ENCODE measurements at places on chromosomes 2 and 18.

- no peaks in the 10 kb centered on the region for H3K4me1 ChIP-seq
- no peak overlapping the region for H3K4me3 ChIP-seq
- no peaks in the 10 kb centered on the region for H3K27me3 ChIP-seq
- DNase-seq, result no peak
Observed at GRCh38 chr2:73914667-73915066, 12.0 kb upstream of the DGUOK start.

- H3K4me3 ChIP-seq, result no peak overlapping the region
- H3K4me1 ChIP-seq, result no peaks in the 10 kb centered on the region
- no peaks in the 10 kb centered on the region for H3K36me3 ChIP-seq
- H3K27me3 ChIP-seq, result peaks cover 10% of the 10 kb centered on the region
- peak; percentile 32 for DNase-seq
- H3K27ac ChIP-seq, result no peak overlapping the region
Observed at GRCh38 chr18:47036298-47036874, 965 bp upstream of the ELOA2 start.

GRCh38 chr2:6574121-6574520 lies 291.6 kb downstream of the CMPK2 start:
- no peaks in the 10 kb centered on the region for H3K27me3 ChIP-seq
- no peak overlapping the region for H3K27ac ChIP-seq
- DNase-seq, result no peak
- H3K4me3 ChIP-seq, result no peak overlapping the region

GRCh38 chr2:45726188-45726587 lies 74.7 kb downstream of the PRKCE start:
- DNase-seq, result no peak
- no peak overlapping the region for H3K27ac ChIP-seq
- no peak overlapping the region for H3K4me3 ChIP-seq
- H3K27me3 ChIP-seq, result no peaks in the 10 kb centered on the region
- H3K36me3 ChIP-seq, result no peaks in the 10 kb centered on the region

DNA sequence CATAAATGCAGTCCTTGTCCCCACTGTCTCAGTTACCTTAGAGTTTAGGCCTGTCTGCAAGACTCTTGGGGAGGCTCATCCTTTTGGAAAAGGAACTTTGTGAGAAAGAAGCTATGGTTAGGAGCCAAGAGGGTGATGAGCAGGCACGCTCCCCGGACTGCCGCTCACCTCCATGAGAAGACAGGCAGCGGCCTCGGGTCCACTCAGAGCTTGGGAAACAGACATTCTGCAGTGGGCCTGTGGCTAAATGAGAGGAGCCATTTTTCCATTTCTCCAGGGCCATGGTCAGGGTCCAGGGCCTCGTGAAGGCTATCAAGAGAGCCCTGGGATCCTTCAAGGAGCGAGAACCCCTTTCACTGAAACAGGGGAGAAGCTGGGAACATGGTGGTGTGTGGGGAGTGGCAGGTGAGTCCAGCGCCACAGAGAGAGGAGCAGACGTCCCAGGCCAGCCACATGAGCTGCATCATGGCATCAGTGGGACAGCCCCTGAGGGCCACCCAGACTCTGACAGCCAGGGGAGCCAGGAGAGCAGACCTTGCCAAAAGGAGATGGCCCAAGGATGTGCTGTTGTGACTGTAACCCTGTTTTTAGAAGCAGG lies 4.0 kb upstream of the TEX51 start:
- H3K27ac ChIP-seq, result no peak overlapping the region
- H3K4me3 ChIP-seq, result no peak overlapping the region
- DNase-seq, result no peak

DNA sequence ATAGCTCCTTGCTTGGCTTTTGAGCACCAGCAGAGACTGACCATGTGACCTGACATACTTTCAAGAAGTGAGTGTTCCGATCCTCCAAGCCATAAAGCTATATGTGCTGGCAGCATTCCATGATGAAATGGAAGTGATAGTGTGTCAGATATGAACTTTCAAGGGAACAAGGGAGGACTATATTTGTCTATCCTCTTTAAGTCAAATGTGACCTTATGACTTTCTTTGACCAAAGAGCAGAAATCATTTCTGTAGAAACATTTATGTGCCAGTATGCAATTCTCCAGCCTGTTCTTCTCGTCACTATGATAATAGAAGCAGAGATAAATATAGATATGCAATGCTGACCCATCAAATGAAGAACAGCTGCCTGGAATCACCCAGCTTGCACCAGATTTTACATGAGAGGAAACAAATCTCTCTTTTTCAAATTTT lies 14.4 kb downstream of the HYCC2 start:
- H3K27ac ChIP-seq, result no peak overlapping the region
- H3K4me3 ChIP-seq, result no peak overlapping the region
- peaks cover 22% of the 10 kb centered on the region for H3K4me1 ChIP-seq
- H3K27me3 ChIP-seq, result no peaks in the 10 kb centered on the region
- peaks cover 15% of the 10 kb centered on the region for H3K36me3 ChIP-seq
- DNase-seq, result no peak

DNA sequence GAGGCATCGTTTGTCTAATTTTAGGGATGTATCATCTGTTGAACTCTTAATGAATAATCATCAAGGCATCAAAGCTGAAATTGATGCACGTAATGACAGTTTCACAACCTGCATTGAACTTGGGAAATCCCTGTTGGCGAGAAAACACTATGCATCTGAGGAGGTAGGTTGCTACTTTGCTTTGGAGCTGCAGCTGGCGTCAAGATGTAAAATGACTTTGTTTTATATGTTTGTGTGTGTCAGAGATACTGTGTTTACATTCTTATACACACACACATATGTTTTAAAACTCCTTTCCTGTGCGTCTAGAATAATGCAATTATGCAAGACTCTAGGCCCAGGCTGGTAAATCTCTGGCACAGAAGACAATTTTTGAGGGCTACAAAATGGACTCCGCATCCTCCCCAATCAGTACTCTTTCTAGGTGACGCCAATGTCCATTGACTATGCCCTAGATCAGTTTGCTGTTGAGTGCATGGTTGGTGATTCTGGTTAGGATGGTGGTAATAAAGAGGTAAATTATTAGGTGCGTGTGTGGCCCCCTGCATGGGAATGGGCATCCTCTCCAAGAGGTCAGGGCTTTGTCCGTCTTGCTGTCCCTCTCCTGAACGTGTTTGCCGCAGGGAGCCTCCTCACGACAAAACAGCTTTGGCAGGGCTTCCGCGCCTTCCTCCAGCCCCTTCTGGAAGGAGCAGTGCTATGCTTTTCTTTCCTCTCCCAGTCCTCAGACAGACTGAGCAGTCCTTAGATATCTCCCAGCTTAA lies 68.2 kb upstream of the EML6 start:
- H3K4me1 ChIP-seq, result peaks cover 13% of the 10 kb centered on the region
- no peak overlapping the region for H3K4me3 ChIP-seq
- H3K27ac ChIP-seq, result no peak overlapping the region
- no peak for DNase-seq
- H3K27me3 ChIP-seq, result no peaks in the 10 kb centered on the region

DNA sequence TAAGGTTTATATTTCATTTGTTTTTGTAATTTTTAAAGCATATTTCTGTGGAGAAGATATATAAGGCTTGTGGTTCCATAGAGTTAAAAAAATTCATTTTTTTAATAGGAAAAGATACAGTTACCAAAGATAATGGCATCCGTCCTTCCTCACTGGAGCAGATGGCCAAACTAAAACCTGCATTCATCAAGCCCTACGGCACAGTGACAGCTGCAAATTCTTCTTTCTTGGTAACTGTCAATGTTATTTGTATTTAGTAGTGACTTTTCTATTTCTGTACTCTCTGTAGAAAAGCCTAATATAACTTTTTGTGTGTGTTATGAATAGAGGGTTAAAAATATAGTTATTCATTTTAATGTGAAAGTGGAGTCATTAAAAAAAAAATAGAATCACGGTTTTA lies 35.1 kb downstream of the HADHB start:
- H3K4me1 ChIP-seq, result peaks cover 25% of the 10 kb centered on the region
- H3K4me3 ChIP-seq, result no peak overlapping the region
- H3K36me3 ChIP-seq, result peaks cover 50% of the 10 kb centered on the region
- no peaks in the 10 kb centered on the region for H3K27me3 ChIP-seq
- no peak for DNase-seq
- H3K27ac ChIP-seq, result no peak overlapping the region

DNA sequence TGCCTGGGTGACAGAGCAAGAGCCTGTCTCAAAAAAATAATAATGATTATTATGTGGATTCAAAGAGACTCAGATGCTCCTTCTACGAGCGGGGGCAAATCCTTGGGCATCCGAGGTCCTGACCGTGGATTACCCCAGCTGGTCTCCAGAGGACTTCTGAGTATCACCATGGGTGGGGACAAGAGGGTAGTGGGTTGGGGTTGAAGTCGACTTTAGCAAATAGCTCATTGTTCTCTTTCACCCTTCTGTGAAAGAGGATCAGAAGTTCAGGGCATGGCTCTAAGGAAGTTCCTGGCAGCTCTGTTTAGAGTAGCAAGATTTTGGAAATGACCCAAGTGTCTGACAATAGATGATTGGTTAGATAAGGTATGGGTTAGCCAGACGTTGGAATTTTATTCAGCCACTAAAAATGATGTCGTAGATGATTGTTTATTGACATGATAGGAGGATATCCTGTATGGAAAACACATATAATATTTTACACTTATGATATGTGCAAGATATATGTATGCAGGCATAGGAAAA lies 59.0 kb upstream of the SPRED2 start:
- DNase-seq, result peak; percentile 11
- peaks cover 7% of the 10 kb centered on the region for H3K4me1 ChIP-seq
- no peaks in the 10 kb centered on the region for H3K36me3 ChIP-seq
- H3K27me3 ChIP-seq, result no peaks in the 10 kb centered on the region

- peak overlapping the region; percentile 33 for H3K27ac ChIP-seq
- H3K4me1 ChIP-seq, result peaks cover 76% of the 10 kb centered on the region
- H3K27me3 ChIP-seq, result no peaks in the 10 kb centered on the region
- peaks cover 14% of the 10 kb centered on the region for H3K36me3 ChIP-seq
- H3K4me3 ChIP-seq, result peak overlapping the region; percentile 1
- DNase-seq, result no peak
Observed at GRCh38 chr2:179255129-179255528, 9.5 kb downstream of the SESTD1 start.

- no peak for DNase-seq
- no peak overlapping the region for H3K27ac ChIP-seq
- H3K4me1 ChIP-seq, result no peaks in the 10 kb centered on the region
- H3K36me3 ChIP-seq, result no peaks in the 10 kb centered on the region
- no peaks in the 10 kb centered on the region for H3K27me3 ChIP-seq
Observed at GRCh38 chr2:51145761-51146160, 113.8 kb upstream of the NRXN1 start.

- DNase-seq, result no peak
- H3K27me3 ChIP-seq, result peaks cover 16% of the 10 kb centered on the region
- H3K4me3 ChIP-seq, result no peak overlapping the region
- H3K4me1 ChIP-seq, result no peaks in the 10 kb centered on the region
- H3K36me3 ChIP-seq, result no peaks in the 10 kb centered on the region
Observed at GRCh38 chr2:172908275-172908674, 167.4 kb upstream of the MAP3K20 start.

- H3K27ac ChIP-seq, result no peak overlapping the region
- H3K4me3 ChIP-seq, result no peak overlapping the region
- no peaks in the 10 kb centered on the region for H3K36me3 ChIP-seq
Observed at GRCh38 chr2:191670787-191671186, 7.1 kb upstream of the NABP1 start.

DNA sequence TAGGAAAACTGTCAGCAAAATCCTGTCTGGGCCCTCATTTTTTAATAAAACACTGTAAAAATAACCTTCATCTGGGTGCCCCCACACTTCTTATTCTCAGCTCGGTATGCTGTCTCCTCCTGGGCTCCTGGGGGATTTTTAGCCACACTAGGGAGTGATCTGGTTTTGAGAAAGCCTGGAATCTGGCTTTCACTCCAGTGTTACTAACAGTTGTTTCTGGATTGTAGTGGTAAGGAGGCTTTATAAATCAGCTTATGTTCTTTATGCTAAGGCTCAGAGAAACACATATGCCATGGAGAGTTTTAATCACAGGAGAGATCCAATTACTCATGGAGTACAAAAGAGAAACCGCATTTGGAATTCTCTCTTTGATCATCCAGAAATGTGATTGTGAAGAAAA lies 744.3 kb upstream of the SOX11 start:
- no peaks in the 10 kb centered on the region for H3K4me1 ChIP-seq
- no peaks in the 10 kb centered on the region for H3K27me3 ChIP-seq
- H3K36me3 ChIP-seq, result no peaks in the 10 kb centered on the region

DNA sequence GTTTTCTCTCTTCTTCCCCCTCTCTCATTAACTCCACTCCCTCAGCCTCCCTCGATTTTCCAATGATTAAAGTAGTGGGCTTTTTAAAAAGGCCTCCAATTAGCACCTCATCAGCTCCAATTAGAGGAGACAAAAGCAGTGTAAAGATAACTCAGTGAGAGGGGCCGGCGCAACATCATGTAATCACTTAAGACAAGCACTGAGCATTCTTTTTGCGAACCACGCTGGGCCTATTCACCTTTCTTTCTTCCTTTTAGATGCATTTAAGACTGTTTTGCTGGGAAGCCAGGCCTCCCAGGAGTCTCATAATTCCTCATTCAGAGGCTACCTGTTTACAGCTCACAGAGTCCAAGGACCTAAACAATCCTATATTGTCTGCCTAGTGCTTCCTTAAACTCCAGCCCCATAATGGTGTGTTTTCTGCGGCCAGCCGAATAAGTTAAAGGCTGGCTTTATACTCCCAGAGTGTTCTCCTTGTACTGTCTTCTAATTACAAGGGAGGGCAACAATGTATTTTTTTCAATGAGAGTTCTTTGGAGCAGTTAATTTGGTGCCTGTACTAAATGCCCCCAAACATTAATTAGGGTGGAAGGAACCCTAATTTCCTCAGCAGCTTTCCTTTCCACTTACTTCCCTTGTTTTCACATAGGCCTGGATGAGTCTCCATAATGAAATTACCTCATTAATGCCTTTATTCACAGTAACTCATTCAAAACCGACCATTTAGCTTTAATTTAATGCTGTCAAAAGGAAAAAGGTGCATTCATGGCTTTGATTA lies 28.0 kb upstream of the LMAN1 start:
- H3K27me3 ChIP-seq, result peaks cover 4% of the 10 kb centered on the region
- DNase-seq, result no peak
- H3K4me1 ChIP-seq, result no peaks in the 10 kb centered on the region
- H3K36me3 ChIP-seq, result no peaks in the 10 kb centered on the region
- H3K4me3 ChIP-seq, result no peak overlapping the region
- H3K27ac ChIP-seq, result no peak overlapping the region

GRCh38 chr2:166331468-166331867 lies 44.3 kb downstream of the SCN9A start:
- H3K27me3 ChIP-seq, result no peaks in the 10 kb centered on the region
- no peak overlapping the region for H3K27ac ChIP-seq
- H3K4me1 ChIP-seq, result no peaks in the 10 kb centered on the region
- no peak overlapping the region for H3K4me3 ChIP-seq
- H3K36me3 ChIP-seq, result no peaks in the 10 kb centered on the region

- no peak for DNase-seq
- no peaks in the 10 kb centered on the region for H3K27me3 ChIP-seq
- peaks cover 22% of the 10 kb centered on the region for H3K36me3 ChIP-seq
- H3K4me3 ChIP-seq, result peak overlapping the region; percentile 68
- H3K27ac ChIP-seq, result peak overlapping the region; percentile 38
Observed at GRCh38 chr2:118310681-118311429, 222.6 kb downstream of the INSIG2 start.

GRCh38 chr2:31992934-31993333 lies 17.9 kb downstream of the MEMO1 start:
- no peak overlapping the region for H3K4me3 ChIP-seq
- no peaks in the 10 kb centered on the region for H3K27me3 ChIP-seq
- DNase-seq, result no peak
- H3K4me1 ChIP-seq, result peaks cover 34% of the 10 kb centered on the region
